ENCODE measurements at places on chromosomes 12 and 14.

DNA sequence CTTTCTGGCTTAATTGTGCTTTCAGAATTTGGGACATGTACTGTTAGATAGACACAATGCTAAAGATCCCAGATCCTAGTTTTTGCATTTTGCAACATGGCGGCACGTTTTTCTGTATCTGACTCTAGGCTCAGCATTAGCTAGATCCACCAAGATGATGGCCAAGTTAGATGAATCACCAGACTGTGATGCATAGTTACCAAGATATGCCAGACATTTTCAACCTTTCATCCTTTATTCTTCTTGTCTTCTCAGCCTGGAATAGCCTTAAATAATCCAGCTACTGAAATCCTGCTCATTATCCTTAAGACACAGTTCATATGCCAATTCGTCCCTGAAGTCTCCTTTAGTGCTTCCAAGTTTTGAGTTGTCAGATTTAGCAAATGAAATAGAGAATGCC lies 144.9 kb upstream of the CRY1 start:
- H3K27ac ChIP-seq: no peak overlapping the region
- H3K4me1 ChIP-seq: no peaks in the 10 kb centered on the region
- H3K27me3 ChIP-seq: no peaks in the 10 kb centered on the region
- H3K4me3 ChIP-seq: no peak overlapping the region
- DNase-seq: no peak

GRCh38 chr12:76276499-76277151 lies 71.6 kb downstream of the BBS10 start:
- H3K36me3 ChIP-seq: no peaks in the 10 kb centered on the region
- DNase-seq: no peak
- no peaks in the 10 kb centered on the region for H3K27me3 ChIP-seq
- no peak overlapping the region for H3K4me3 ChIP-seq

GRCh38 chr12:111102102-111102739 lies 181.8 kb upstream of the MYL2 start:
- H3K4me3 ChIP-seq: no peak overlapping the region
- DNase-seq: peak; percentile 78
- H3K27ac ChIP-seq: no peak overlapping the region

GRCh38 chr14:102891556-102891955 lies 30.9 kb upstream of the AMN start:
- H3K4me3 ChIP-seq: no peak overlapping the region
- no peaks in the 10 kb centered on the region for H3K4me1 ChIP-seq
- peak; percentile 16 for DNase-seq
- peaks cover 51% of the 10 kb centered on the region for H3K36me3 ChIP-seq

DNA sequence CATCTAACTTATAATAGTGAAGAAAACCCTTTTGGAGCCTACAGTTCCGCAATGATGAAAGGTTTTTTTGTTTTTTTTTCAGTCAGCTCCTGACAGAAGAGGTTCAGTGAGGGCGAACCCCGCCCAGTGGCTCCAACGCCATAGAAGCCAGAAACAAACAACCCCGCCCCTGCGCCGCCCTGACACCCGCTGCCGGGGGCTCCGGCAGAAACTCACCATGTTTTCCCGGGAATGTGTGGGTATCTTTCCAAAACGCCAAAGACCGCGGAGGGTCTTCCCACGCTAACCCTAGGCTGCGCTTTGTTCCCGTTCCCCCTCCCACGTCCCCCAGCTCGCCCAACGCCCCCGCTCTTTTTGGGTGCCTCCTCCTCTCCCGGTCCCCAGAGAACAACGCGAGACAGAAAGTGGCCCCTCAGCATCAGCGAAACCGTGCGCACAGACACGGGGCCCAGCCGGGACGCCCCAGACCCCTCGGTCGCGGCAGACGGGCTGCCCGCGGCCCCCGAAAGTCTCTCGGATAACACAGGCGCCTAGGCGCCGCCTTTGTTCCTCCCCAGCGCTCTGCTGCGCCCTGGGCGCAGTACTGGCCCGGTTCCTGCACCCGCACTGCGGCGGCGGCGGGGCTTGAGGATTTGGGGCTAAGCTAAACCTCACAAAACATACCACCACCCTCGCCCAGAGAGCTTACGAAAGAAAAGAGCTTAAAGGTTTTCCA lies 522 bp downstream of the TUBA1A start:
- H3K4me1 ChIP-seq: peaks cover 12% of the 10 kb centered on the region
- H3K27me3 ChIP-seq: peaks cover 19% of the 10 kb centered on the region
- H3K27ac ChIP-seq: peak overlapping the region; percentile 89
- peaks cover 12% of the 10 kb centered on the region for H3K36me3 ChIP-seq

DNA sequence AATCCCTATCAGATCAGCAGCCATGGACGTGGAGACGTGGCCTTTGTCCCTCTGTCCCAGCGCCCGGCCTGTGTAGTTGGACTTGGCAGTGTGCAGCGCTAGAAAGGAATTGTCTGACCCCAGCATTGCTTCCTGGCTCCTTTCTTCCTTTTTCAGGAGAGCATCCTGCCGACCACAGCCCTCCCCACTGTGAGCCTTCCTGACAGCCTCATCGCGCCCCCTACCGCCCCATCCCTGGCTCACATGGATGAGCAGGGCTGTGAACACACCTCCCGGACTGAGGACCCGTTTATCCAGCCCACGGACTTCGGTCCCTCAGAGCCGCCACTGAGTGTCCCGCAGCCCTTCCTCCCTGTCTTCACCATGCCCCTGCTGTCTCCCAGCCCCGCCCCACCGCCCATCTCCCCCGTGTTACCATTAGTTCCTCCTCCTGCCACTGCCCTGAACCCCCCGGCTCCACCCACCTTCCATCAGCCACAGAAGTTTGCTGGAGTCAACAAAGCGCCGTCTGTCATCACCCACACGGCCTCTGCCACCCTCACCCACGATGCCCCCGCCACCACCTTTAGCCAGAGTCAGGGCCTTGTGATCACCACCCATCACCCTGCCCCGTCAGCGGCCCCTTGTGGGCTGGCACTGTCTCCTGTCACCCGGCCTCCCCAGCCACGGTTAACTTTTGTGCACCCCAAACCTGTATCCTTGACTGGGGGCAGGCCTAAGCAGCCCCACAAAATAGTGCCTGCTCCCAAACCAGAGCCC lies 40.6 kb downstream of the IL31 start:
- no peak overlapping the region for H3K4me3 ChIP-seq
- no peaks in the 10 kb centered on the region for H3K4me1 ChIP-seq
- no peaks in the 10 kb centered on the region for H3K27me3 ChIP-seq
- peaks cover 63% of the 10 kb centered on the region for H3K36me3 ChIP-seq
- H3K27ac ChIP-seq: no peak overlapping the region

- DNase-seq: peak; percentile 49
- peak overlapping the region; percentile 43 for H3K4me3 ChIP-seq
- H3K4me1 ChIP-seq: peaks cover 55% of the 10 kb centered on the region
- H3K27ac ChIP-seq: peak overlapping the region; percentile 73
These were observed 7.7 kb downstream of the RACGAP1 start for GRCh38 chr12:50017641-50018040.

GRCh38 chr14:75391953-75392352 lies 35.9 kb upstream of the JDP2 start:
- H3K27ac ChIP-seq: no peak overlapping the region
- H3K27me3 ChIP-seq: peaks cover 11% of the 10 kb centered on the region
- no peaks in the 10 kb centered on the region for H3K36me3 ChIP-seq

- no peak for DNase-seq
- no peak overlapping the region for H3K4me3 ChIP-seq
- no peaks in the 10 kb centered on the region for H3K27me3 ChIP-seq
These were observed 496.7 kb downstream of the SLC6A15 start for GRCh38 chr12:84415946-84416345.

GRCh38 chr14:47191700-47192099 lies 483.7 kb downstream of the MDGA2 start:
- H3K4me1 ChIP-seq: no peaks in the 10 kb centered on the region
- DNase-seq: no peak
- no peaks in the 10 kb centered on the region for H3K36me3 ChIP-seq

DNA sequence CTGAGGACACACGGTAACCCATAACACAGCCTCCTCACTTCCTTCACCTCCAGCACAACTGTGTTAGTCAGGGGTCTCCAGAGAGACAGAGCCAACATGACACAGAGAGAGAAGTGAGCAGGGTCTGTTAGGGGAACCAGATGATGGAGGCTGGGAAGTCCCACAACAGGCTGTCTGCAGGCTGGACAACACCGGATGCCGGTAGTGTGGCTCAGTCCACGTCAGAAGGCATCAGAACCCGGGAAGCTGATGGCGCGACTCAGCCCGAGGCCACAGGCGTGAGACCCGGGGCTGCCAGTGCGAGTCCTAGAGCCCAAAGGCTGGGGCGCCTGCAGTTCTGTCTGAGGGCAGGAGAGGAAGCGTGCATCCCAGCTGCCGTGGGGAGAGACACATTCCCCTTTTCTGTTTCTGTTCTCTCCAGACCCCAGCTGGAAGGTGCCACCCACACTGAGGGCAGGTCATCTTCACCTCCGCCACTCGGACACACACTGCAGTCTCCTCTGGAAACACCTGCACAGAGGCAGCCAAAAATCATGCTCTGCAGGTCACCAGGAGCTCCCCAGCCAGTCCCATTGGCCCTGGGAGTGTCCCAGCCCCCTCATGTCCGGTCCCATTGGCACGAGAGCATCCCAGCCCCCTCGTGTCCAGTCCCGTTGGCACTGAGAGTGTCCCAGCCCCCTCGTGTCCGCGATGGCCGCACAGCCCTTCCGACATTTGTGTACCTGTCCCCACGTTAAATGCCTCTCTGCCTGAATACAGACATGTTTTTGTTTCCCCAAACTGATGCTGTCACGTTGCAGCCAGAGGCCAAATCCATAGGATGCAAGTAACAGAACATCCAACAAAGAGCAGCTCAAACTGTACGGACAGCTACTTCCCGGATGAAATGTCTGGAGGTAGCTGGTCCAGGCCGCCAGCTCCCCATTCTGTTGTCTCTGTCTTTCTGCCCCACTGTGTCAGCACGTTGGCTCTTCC lies 7.9 kb upstream of the FBRSL1 start:
- no peaks in the 10 kb centered on the region for H3K36me3 ChIP-seq
- H3K4me1 ChIP-seq: no peaks in the 10 kb centered on the region
- H3K4me3 ChIP-seq: no peak overlapping the region
- H3K27me3 ChIP-seq: peaks cover 51% of the 10 kb centered on the region

DNA sequence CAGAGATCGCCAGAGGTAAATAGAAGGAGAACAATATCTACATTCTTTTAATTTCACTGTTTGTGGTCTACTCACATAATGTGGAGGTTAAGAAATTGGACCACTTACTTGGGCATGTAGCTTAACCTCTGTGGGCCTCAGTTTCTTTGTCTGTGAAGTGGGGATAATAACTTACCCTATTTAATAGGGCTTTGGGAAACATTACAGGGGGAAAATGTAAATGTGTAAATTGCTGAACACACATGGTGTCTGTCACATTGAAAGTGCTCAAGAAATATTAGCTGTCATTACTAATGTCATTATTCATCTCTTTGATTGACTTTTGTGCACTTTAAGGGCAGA lies 140.5 kb downstream of the SLC8A3 start:
- H3K36me3 ChIP-seq: no peaks in the 10 kb centered on the region
- peaks cover 13% of the 10 kb centered on the region for H3K4me1 ChIP-seq
- peaks cover 2% of the 10 kb centered on the region for H3K27me3 ChIP-seq
- no peak overlapping the region for H3K27ac ChIP-seq

DNA sequence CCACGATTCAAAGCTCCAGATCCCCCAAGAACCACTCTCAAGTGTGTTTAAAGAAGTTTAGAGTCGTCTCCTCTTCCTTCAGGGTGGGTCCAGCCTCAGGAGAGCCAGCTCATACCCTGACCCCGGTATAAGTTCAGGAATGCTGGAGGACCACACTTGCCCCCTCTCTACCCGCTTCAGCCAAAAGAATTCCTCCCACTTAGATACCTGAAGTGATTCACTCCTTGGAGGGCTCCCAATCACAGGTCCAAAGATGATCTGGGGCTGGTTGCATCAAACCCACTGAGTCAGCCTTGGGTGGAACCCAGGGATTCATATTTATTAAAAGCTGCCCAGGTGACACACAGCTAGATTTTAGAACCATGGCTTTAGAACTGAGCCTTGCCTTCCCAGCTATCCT lies 133.5 kb upstream of the PARP11 start:
- H3K27ac ChIP-seq: no peak overlapping the region
- peak; percentile 85 for DNase-seq
- peaks cover 15% of the 10 kb centered on the region for H3K4me1 ChIP-seq
- no peaks in the 10 kb centered on the region for H3K36me3 ChIP-seq

DNA sequence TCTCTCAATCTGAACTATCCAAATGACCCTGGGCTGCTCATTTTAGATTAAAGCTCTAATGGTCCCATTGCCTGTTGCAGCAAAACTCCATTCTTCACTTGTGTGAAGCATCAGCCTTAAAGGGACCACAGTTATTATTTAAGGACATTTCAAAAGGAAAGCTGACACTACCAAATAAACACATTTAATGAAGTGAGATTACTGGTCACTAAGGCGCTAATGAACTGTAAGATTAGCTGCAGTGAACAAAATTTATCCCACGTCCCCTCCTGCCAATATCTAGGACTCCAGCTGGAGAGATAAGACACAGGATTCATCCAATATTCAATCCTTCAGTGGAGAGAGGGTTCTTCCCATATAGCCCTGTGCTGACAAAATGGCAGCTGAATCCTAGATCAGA lies 1029.2 kb upstream of the SEL1L start:
- DNase-seq: no peak
- H3K27me3 ChIP-seq: no peaks in the 10 kb centered on the region
- H3K4me1 ChIP-seq: peaks cover 5% of the 10 kb centered on the region
- no peaks in the 10 kb centered on the region for H3K36me3 ChIP-seq
- no peak overlapping the region for H3K4me3 ChIP-seq

DNA sequence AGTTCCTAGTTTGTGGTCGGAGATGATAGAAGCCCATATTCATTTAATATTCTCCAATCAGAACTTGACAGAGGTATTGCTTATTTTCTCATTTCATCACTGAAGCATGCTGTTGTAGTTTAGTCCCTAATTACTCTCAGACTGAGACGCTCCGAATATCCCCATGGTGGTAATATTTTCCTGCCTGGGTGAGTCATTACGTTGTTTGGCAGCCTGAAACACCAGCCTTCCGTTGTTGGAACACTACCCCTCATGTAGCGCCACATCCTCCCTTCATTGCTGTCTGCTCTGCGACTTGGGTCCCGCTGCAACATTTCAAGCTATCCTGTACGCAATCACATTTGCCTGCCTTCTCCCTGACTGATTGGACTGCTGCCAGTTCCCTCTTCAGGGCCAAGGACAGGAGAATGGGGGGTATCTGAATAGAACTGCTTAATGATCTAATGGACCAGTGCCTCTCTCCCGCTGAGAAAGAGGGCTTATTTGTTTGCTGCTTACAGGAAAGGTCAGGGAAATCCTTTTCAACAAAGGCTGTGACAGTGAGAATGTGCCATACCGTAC lies 369.1 kb downstream of the NPAS3 start:
- no peak overlapping the region for H3K4me3 ChIP-seq
- H3K27ac ChIP-seq: no peak overlapping the region
- H3K4me1 ChIP-seq: no peaks in the 10 kb centered on the region
- no peaks in the 10 kb centered on the region for H3K36me3 ChIP-seq
- no peaks in the 10 kb centered on the region for H3K27me3 ChIP-seq
- peak; percentile 61 for DNase-seq

DNA sequence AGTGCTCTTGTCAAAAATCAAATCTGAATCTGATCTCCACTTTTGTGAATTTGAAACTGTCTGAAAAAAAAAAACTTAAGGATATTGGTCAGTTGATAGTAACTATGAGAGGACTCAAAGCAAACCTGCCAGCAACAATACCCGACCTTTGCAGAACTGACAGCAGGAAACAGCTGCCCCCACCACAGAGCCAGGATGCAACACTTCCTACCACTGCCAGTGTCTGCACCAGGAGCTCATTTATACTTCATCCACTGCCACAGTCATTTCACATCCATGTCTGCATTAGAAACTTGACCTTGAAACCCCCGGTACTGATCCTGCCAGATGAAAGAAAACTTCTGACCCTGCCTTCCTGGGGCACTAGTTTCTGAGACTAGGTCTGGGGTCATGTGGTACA lies 27.4 kb upstream of the RXYLT1 start:
- DNase-seq: no peak
- H3K4me1 ChIP-seq: no peaks in the 10 kb centered on the region
- H3K36me3 ChIP-seq: no peaks in the 10 kb centered on the region
- peaks cover 67% of the 10 kb centered on the region for H3K27me3 ChIP-seq

- DNase-seq: peak; percentile 52
- H3K4me3 ChIP-seq: peak overlapping the region; percentile 5
- peaks cover 22% of the 10 kb centered on the region for H3K27me3 ChIP-seq
These were observed 32.9 kb upstream of the ADGRD1 start for GRCh38 chr12:130920723-130921381.
